Cortex of kidney (tissue), 1 donor: ENCODE measurements at places on chromosomes 5 and 9.

DNA sequence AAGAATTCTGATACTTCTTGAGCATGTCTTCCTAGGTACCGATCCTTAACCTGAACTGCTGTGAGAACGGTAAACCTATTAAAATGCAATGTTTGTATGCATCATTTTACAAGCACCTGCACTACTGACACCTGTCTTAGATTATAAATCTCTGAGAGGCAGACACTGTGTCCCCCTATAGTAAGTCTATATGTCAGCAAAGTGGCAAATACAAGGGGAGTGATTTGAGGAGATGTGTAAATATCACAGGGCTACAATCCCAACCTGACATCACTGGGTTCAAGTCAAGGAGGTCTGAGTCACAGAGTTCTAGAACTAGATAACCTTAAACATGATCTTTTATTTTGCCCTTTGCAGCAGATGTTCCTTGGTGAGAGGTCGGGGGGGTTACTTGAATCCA is 64.1 kb downstream of the ANKH start:
- DNase-seq: no peak

DNA sequence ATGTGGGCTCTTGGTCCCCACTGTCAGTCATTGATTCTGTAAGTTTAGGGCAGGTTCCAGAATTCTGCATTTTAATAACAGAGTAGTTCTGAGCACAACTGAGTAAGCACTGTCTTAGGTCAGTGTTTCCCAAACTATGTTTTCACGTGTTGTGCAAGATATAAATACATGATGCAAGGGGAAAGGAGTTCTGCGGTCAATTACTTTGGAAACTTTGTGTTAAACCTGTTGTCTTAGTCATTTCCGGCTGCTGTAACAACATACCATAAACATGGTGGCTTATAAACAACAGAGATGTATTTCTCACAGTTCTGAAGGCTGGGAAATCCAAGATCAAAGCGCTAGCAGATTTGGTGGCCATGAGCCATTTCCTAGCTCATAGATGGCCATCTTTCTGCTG is 69.8 kb downstream of the EQTN start:
- no peak for DNase-seq

DNA sequence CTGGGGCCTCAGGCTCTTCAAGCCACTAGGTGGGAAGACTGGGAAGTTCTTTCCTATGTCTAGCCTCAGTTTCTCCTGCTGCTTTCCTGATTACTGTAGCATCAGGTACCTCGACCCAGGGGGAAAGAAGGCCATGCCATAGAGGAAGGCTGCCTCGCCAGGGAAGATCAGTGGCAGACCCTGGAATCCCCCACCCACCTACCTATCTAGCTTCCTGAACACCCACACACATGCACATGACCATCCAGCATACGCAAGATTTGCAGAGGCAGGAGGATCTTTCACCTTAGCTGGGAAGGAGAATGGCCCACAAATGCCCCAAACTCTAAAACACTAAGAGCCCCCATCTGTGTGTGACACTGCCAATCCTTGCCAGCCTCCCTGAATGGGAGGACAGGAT is 8.0 kb downstream of the NR5A1 start:
- DNase-seq: no peak

DNA sequence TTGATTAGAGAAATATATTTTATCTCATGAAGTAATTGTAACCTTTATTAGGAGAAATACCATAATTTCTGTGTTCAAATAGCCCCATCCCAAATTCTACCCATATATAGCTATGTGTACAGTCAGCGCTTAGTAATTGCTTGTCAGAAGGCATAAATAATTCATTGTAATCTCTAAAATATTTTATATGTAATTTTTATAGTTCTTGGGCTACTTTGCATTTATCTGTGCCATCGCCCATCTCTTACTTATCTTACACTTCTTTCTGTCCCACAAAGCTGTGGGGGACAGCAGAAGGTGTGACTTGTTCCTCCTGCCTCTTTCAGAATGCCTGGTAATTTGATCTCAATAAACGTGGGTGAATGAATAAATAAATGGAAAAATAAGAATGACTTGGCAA is 5.5 kb downstream of the ADAMTSL1 start:
- DNase-seq: no peak

DNA sequence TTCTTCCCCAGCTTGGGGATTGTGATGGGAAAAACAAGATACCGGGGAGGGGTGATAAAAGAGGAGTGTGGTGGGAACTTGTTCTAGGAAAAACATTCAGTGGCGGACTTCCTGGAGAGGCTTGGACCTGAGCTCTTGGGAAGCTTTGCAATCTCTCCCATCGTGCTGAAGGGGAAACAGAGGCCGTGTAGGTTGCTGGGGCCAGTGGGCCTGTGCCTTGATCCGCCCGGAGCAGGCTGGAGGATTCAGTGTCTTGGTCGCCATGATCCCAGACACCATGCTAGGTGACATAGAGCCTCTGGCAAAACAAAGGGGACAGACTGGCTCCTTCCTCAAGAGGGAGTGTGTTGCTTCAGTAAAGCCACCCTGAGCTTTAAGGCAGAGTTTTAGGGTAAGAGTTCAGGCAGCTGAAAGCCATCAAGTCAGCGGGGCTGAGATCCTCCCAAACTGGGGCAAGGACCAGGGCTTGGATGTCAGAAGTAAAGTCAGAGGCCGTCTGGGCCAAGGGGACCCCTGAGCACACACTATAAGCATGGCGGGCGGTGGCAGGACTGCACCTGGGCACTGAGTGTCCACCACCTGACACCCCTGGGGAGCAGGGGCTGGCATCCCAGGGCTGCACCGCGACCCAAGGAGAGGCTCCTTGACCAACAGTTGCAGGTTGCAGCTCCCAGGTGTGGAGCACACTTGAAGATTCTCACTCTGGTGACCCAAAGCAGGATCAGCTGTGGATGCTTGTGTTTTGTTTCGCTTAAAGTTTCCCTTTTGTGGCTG is 44.7 kb downstream of the TRIP13 start:
- no peak for DNase-seq

DNA sequence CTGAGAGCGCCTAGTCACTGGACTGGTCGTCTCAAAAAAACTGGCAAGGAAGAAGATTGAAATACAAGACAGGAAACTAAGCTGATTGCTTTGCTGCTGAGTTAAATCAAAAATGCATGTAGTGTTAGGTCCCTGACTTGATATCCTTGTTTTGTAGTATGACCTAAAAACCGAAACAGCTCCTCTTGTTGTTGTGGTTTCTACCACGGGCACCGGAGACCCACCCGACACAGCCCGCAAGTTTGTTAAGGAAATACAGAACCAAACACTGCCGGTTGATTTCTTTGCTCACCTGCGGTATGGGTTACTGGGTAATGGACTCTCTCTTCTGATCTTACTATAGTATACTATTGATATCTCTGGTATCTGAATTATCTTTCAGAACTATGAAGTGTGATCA is 4.3 kb downstream of the MTRR start:
- no peak for DNase-seq

- no peak for DNase-seq
These were observed 14.8 kb downstream of the ENHO start for GRCh38 chr9:34507966-34508365.
